ENCODE measurements at places on chromosomes 11 and 22.

- peak; percentile 55 for DNase-seq
Observed at GRCh38 chr22:24156141-24156912, 25.0 kb upstream of the SUSD2 start.

- no peak for DNase-seq
Observed at GRCh38 chr11:63663809-63664208, 7.4 kb downstream of the ATL3 start.

DNA sequence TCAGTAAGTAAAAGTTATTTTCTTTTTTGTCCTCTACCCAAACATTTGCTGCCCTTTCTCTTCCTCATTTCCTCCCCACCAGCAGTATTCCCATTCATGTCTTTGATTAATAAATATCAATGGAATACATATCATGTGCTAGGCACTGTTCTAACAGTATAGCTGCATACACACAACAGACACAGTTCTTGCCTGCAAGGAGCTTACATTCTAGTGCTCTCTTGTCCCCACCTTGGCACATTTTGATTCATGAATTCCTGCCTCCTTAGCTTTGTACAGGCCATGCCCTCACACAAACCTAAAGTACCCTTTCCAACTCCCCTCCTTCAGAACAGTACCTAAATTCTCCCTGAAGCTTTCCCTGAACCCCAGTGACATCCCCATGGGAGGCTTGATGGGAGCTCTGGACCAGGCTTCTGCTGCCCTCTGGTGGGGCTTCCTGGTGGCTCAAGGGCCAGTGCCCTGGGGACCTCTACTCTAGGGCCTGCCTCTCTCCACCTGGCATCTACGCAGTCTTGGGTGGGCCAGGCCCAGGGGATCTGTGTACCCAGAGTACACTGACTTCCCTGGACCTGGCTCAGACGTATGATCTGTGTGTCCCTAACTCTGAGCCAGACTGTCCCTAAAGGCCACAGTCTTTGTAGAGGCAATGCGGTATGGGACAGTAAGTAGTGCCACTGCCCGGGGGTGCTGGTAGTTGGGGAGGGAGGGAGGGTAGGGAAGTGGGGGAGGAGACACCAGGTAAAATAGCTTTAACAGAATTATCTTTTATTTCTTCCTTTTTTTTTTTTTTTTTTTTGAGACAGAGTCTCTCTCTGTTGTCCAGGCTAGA, 14.1 kb downstream of the RPS13 start:
- DNase-seq = peak; percentile 28

- DNase-seq = peak; percentile 72
Observed at GRCh38 chr11:123586568-123586967, 67.9 kb downstream of the SCN3B start.

DNA sequence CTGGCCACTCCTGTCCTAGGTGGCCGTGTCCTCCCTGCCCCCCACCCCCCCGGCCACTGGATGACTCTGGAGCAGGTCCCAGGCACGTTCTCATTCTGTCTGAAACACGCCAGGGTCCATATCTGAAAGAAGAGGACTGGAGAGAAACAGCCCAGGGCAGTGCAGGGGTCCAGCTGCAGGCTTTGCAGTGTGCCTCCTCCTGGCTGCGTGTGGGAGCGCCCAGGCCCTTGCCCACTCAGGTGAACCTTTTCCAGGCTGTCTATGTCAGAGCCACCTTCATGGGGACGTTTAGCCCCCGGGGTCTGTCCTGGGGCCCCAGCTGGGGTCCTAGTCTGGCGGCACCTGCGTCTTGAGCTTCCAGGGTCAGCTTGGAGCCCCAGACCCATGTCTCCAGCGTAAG, 15.6 kb downstream of the GRAMD4 start:
- no peak for DNase-seq

DNA sequence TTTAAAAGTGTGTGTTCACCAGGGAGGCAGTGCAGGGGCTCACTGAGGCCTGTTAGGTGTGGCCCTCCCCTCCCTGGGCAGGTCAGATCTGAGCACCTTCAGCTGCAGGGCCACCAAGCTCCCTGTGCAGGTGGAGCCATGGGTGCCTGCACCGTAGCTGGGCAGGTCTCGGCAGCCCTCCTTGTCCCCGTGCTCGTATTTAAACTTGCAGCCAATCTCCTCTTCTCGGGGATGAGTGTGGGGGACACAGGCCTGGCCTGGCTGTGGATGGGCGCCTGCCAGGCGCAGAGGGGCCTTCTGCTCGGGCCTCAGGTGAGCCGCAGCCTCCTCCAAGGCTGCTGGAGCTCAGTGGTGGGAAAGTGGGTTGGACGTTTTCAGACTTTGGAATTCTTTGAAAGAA, 19.1 kb downstream of the PHRF1 start:
- DNase-seq = no peak

GRCh38 chr11:131792243-131792642, 421.8 kb downstream of the NTM start:
- DNase-seq = no peak

DNA sequence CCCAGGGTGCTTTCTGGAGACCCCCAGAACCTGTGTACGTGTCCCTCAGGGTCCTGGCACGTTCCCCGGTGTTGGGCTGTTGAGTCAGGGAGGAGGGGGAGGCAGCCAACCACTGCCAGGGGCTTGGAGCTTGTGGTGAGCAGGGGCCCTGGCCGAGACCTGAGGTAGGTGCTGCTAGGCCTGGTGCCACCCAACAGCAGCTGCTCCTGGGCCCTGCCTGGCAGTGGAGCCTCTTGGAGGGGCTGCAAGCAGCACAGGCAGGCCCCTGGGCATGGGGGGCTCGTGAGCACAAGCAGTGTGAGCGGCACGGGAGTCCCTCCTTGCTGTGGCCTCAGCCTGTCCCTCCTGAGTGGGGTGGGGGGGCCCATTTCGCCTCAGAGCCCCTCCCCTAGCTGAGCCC, 7.2 kb upstream of the SELENOO start:
- no peak for DNase-seq

DNA sequence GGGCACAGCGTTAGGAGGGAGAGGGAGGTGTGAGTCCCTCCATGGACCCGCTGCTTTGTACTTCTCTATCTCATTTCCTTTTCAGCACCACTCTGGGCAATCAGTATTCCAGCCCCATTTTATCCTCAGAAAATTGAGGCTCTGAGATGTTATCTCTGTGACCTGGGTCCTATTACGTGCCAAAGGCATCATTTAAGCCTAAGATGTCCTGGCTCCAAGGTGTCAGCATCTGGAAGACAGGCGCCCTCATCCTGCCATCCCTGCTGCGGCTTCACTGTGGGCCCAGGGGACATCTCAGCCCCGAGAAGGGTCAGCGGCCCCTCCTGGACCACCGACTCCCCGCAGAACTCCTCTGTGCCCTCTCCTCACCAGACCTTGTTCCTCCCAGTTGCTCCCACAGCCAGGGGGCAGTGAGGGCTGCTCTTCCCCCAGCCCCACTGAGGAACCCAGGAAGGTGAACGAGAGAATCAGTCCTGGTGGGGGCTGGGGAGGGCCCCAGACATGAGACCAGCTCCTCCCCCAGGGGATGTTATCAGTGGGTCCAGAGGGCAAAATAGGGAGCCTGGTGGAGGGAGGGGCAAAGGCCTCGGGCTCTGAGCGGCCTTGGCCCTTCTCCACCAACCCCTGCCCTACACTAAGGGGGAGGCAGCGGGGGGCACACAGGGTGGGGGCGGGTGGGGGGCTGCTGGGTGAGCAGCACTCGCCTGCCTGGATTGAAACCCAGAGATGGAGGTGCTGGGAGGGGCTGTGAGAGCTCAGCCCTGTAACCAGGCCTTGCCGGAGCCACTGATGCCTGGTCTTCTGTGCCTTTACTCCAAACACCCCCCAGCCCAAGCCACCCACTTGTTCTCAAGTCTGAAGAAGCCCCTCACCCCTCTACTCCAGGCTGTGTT, 829 bp upstream of the APOC3 start:
- DNase-seq = no peak

DNA sequence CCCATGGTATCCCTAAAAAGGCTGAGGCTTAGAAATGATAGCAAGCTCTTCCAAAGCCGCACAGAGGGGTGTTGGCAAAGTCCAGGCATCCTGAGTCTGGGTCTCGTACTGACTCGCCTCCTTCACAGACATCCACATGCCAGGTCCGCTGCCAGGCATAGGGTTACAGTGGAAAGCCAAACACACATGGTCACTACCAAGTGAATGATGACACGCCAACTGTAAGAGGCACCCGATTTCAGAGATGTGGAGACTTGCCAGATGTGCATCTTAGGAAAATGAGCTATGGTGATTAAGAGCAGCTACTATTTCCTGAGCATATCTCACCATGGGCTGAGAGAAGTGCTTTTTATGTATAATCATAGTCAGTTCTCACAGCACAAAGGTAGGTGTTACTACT, 314.9 kb downstream of the MIAT start:
- peak; percentile 62 for DNase-seq

GRCh38 chr11:66258473-66258893, 10.0 kb upstream of the RAB1B start:
- DNase-seq = no peak

GRCh38 chr11:118436639-118437207, 431 bp downstream of the KMT2A start:
- DNase-seq = no peak

- DNase-seq = no peak
Observed at GRCh38 chr22:19755145-19755710, 5.3 kb upstream of the TBX1 start.

DNA sequence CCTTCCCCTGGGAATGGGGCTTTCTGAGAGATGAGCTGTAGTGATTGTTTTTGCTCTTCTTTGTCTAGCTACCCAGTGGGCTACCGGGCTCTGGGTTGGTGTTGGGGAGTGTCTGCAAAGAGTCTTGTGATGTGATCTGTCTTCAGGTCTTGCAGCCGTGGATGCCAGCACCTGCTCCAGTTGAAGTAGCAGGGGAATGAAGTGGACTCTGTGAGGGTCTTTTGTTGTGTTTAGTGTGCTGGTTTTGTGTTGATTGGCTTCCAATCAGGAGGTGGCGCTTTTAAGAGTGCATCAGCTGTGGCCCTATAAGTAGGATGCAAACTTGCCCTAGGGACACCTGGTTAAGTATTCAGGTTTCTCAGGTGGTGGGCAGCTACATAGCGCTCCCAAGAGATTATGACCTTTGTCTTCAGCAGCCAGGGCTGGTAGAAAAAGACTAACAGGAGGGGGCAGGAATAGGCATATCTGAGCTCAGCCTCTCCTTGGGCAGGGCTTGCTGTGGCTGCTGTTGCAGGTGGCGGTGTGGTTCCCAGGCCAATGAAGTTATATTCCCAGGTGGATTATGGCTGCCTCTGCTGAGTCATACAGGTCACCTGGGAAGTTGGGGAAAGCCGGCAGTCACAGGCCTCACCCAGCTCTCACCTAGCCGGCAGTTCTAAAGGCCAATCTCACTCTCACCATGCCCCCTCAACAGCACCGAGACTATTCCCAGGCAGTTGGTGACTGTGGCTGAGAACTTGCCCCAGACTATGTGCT, 315.7 kb upstream of the C11orf87 start:
- peak; percentile 3 for DNase-seq

DNA sequence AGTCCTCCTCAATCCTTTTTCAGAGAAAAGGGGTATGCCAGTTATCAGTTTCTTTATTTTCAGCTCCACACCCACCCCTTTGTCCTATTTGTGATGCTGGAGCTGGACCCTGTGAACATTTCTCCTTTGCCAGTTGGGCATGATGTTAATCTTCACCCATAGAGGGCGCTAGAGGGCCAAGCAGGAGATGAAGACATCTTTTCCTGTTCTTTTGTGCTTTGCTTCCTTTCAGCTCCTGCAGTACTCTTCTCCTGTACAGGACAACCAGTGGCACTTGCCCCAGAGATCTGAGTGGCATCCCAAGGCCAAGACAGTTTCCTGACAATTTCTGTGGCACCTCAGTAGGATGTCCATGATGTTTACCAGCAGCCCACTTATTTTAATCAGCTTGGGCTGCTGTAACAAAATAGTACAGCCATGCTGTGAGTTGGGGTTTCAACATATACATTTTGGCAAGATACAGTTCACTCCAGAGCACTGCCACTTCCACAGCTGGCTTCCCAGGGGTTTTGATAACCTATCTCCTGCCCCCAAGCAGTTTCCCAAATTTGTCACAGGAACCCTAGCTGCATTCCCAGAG, 4.6 kb downstream of the SAA2 start:
- peak; percentile 3 for DNase-seq

DNA sequence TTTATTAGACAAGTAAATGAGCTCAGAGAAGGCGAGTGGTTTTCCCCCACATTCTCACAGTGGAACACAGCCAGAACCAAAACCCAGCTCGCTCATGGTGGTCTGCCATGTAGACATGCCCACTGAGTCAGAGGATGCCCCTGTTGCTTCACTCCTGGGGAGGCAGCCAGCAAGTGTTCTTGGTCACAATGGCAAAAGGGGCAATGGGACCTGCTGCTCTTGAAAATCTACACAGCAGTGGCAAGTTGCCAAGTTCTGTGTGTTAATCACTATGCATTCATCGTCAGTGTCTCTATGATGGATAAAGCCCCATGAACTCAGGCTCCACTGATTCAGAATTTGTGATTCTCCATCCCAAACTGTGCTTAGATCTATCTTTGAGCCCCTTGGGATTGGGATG, 64.7 kb upstream of the TBCEL start:
- peak; percentile 15 for DNase-seq

- no peak for DNase-seq
Observed at GRCh38 chr11:126140201-126140925, 71.1 kb downstream of the RPUSD4 start.

DNA sequence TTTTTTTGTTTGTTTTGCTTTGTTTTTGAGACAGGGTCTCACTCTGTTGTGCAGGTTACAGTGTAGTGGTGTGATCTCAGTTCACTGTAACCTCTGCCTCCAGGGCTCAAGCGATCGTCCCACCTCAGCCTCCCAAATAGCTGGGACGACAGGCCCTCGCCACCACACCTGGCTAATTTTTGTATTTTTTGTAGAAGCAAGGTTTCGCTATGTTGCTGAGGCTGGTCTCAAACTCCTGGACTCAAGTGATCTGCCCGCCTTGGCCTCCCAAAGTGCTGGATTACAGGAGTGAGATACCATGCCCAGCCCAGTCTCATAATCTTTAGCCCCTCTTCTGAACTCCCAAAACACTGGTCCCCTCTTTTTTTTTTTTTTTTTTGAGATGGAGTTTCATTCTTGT, 50.6 kb downstream of the KCNJ4 start:
- DNase-seq = no peak

GRCh38 chr22:48402591-48403031, 1425.1 kb downstream of the BRD1 start:
- DNase-seq = no peak

- no peak for DNase-seq
Observed at GRCh38 chr11:27912916-27913315, 195.0 kb downstream of the KIF18A start.

GRCh38 chr11:63534895-63535461, 1.6 kb upstream of the PLAAT4 start:
- no peak for DNase-seq

GRCh38 chr11:120088056-120088455, 49.9 kb downstream of the TRIM29 start:
- no peak for DNase-seq

Measured in NCI-H524 (cell line).